Omental fat pad (tissue), 4 donors: ENCODE measurements at places on chromosomes 4 and X. TPM values are rescaled to one million over a fixed set of nuclear protein-coding genes. Genes with fewer than 3 reads are reported as not detected.

The DUX4 gene
- not detected for total RNA-seq

The MAGEA1 gene
- total RNA-seq, result not detected

The DMD gene
- total RNA-seq, result 37.8 TPM

The VCX gene
- not detected for total RNA-seq

- no peak for DNase-seq
Measured at GRCh38 chr4:99868126-99868596, 26.1 kb downstream of the LAMTOR3 start.

GRCh38 chr4:71938776-71939175 is 93.0 kb upstream of the NPFFR2 start:
- no peak for DNase-seq

DNA sequence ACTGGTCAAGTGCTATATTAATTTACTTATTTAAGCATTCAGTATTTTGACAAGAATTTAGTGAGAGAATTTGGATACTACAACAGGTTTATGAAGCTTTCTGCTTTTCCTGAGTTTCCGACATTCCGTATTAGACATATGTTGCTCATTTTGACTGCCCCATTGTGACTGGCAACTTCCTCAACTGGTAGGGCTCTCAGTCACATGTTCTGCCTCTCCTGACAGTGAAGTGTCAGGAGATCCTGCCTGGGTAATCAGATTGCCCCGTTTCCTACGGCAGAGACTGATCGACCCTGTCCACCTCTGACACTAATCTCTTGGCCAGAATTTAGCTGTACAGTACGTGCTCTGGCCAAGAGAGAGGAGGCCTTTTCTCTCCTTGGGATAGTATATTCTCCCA is 49.5 kb downstream of the CLNK start:
- DNase-seq, result no peak

GRCh38 chr4:26936284-26937065 is 75.8 kb downstream of the STIM2 start:
- DNase-seq, result no peak

The GAGE1 gene
- not detected for total RNA-seq

DNA sequence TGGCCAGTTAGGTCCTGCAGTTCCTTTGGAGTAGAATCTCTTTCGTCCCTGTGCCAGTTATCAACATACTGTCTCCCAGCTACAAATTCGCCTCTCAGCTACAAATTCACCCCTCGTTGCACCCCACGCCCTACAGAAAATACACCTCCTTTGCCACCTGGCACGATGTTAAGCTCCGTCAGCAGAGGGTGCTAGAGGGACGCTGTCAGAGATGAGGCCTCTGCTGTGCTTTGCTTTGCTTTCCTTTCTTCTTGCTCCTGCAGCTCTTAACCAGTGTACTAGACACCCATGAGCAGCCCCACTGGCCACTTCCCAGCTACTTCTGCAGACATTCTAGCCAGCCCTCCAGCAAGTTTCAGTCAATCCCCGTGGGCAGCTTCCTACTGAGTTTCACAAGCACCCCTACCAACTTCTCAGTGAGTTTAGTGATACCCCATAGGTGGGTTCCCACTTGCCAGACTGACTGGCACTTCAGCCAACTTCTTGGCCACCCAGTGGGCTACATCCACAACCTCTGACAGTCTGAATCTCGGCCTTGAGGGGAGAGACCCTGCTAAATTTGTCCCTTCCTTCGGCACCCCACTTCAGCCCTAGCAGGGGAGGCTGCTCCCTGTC is 21.8 kb downstream of the HAUS3 start:
- peak; percentile 51 for DNase-seq

The XAGE1A gene
- not detected for total RNA-seq

- no peak for DNase-seq
Measured at GRCh38 chr4:77437079-77437478, 168.5 kb upstream of the CXCL13 start.

- DNase-seq, result no peak
Measured at GRCh38 chrX:135354288-135354687, 45.0 kb downstream of the ETDC start.

- DNase-seq, result no peak
Measured at GRCh38 chr4:145679991-145680455, at the start of gene C4orf51. Gene C4orf51, plus strand, starts transcription at chr4:145680146. Its CDS starts 58 bp downstream, at chr4:145680204.

GRCh38 chrX:140229191-140229590 is 263.9 kb upstream of the CXorf66 start:
- DNase-seq, result no peak

The ENPEP gene
- 10.9 TPM for total RNA-seq
